ENCODE measurements at places on chromosomes 12 and 14.

DNA sequence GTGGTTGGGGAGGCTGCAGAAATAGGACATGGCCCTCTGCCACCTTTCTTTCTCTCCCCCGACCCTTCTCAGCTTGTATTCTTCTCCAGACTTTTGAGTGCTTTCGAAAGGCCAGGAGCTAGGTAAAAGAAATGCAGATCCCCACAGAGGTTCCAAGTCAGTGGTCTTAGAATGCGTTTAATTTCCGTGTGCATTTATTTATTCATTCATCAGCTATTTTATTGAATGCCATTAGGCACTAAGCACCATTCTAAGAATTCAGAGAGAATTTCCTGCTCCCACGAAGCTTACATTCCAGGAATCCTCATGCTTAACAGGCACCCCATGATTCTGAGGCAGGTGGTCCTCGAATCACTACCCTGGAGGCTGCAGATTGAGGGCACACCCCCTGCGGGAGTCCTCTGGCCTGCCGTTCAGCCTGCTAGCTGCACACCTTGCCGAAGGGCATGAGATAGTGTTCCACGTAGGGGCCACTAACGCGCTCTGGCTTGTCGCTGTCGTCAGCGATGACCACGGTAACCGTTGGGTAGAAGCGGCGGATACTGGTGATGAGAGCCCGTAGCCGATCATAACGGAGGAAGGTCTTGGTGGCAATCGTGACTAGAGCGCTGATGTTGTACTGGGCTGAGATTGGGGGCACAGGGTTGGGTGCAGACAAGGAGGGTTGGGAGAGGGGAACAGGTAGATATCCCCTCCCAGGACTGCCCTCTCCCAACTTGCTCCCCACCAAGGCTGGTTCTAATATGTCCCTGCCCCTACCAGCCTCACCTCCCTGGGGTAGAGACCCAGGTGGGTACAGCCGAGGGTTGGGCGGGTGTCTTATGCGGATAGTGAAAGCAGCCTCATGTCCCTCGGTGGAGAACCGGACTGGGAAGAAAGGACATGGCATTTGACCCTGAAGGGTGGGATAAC lies 4.5 kb downstream of the B4GALNT1 start:
- no peak for DNase-seq

- peak; percentile 2 for DNase-seq
These were observed 21.8 kb downstream of the MVK start for GRCh38 chr12:109595321-109595902.

GRCh38 chr14:39038542-39038941 lies 64.5 kb downstream of the SEC23A start:
- no peak for DNase-seq

DNA sequence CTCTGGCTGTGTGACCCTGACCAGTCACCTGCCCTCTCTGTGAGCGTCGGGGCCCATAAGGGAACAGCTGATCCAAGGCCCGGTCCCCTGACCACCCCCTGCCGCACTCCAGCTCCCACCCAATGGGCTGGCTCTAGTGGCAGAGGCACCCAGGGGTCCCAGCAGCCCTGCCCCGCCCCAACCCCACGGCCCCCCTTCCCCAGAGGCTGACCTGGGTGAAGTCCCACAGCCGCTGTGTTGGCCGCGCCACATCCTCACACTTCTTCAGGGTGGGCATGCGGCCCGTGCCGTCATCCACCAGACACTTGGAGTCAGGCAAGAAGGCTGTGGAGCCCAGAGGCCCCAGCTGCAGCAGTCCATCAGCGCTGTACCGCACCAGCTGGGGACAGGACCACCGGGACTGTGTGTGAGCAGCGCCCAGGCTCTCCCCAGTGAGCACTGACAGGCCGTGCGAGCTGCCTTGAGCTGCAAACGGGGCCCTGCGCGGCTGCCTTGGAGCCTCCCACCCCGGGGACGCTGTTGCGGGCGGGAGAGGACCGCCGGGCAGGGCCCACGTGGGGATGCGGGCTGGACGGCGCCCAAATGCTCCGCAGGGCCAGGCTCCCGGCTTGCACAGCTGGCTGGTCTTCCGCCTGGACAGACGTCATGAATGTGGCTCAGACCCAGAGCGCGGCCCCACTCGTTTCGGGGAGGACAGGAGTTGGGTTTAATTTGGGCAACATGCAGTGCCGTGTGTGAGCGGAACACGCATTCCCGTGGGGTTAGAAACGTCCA lies 53.5 kb downstream of the NOC4L start:
- no peak for DNase-seq

- peak; percentile 30 for DNase-seq
These were observed 652 bp downstream of the SUPT16H start for GRCh38 chr14:21382886-21383847.

DNA sequence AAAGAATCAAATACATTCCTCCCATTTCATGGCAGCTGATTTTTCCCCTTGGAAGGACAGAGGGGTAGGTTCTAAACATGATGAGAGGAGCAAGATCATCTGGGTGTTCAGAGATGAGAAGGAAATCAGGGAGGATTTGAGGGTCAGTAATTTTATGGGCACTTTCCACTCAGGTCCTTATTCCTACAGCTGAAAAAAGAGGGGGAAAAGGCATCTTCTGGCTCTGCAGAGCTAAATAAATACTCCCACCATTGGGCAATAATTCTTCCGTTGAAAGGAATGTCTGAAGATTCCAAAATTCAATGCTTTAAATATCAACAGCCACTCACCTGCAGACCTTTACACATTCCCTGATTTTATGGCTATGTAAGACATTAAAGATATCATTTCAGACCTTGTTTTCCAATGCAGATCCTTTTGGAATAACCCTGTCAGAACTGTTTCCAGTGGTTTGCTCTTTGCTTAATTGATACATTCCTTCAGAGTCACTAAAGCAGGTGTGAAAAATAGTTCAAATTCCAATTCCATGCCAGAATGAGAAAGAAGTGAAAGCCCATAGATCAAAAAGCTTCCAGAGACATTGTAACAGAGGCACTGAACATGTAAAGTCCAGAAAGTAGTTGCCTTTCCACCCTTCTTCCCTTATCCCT lies 233.3 kb upstream of the KRR1 start:
- no peak for DNase-seq

DNA sequence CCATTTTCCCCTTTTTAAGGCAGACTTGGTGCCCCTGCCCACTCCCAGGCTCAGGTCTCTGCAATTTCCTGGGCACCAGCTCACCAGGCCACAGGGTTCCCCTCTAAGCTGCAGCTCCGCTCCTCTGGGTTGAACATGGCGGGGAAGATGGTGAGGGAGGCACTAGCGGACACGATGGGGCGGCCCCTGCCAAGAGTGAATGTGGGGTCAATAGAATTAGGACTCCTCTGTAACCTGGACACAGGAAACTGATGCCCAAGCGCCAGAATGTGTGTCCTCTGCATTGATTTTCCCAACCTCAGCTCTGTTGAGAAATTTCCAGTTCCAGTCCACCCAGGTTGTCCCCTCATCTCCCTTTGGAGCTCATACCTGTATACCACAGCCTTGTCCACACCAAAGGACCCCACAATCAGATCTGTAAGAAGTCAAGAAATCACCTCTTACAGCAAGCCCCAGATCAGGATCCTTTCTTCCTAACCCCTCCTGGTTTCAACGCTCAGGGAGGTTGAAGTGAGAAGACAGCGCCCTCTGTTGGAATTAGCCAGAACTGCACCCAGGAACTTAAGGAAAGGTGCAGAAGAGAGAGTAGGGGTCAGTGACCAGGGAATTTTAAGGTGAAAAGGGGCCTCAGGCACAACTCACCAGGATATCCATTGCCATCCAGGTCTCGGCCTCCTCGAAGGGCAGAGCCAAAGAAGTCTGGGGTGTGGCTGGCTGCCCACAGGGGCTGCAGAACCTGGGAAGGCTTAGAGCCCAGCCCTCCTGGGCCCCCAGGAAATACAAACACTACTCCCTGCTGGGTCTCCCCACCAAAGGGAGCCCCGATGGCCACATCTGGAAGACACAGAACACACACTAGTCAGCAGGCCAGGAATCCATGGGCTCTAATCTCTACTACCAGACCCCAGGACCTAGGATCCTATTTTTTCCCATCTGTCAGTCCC lies 14.7 kb downstream of the ITGA5 start:
- peak; percentile 63 for DNase-seq

DNA sequence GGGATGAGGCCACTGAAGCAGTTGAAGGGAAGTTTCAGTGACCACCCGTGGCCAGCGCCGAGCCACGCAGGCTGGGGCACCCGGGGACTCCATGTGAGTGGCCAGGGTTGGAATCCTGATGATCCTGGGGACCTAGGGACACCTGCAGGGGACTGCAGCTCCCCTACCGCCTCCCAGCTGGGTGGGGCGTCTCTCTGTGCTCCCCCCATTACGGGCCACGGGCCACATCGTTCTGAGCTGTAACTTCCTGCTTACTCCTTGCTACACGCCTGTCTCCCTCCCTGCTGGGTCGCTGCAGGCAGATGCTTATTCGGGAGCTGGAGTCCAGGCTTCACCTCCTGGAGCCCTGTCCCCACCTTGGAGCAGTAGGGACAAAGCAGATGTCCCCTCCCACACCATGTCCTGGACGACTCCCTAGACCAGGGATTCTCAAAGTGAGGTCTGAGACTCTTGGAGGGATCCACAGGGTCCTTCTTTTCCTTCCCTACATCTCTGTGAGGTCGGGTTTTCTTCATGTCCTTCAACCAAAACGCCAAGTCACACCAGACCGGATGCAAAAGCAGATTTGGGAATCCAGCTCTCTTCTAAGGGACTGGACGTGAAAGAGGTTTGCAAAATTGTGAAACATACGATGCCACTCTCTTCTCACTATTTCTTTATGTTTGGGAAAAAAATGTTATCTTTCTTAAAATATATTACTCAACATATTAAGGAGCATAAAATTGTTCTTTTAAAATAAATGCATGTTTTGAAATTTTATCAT lies 85.9 kb upstream of the NCOR2 start:
- no peak for DNase-seq

DNA sequence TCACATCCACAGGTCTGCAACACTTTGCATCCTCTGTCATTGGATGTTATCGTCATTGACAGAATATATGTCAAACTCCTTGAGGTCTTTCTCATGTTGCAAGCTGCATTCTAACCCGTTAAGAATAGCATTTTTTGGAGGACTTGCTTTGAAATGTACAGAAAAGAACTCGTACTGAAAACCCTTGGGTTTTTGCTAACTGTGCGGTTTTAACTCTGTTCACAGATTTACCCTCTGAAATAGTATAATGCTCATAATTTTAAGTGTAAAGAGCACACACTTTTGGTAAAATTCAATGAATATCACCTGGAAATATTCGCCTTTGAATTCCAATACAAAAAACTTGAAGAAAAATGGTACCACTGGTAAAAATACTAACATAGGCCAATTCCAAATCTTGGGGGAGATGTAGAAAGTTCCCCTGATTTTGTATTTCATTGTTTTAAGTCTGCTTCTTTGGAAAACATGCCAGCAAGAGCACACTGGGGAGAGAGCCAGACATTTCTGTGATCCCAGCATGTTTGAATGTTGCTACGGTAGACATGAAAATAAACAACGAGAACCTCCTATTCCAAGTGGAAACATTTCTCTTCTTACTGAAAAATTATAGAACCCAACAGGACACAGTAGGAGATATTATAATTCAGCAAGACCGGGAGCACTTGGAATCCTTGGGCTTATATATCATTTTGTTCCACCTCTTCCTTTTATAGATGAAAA lies 446.0 kb downstream of the AEBP2 start:
- DNase-seq, result no peak

DNA sequence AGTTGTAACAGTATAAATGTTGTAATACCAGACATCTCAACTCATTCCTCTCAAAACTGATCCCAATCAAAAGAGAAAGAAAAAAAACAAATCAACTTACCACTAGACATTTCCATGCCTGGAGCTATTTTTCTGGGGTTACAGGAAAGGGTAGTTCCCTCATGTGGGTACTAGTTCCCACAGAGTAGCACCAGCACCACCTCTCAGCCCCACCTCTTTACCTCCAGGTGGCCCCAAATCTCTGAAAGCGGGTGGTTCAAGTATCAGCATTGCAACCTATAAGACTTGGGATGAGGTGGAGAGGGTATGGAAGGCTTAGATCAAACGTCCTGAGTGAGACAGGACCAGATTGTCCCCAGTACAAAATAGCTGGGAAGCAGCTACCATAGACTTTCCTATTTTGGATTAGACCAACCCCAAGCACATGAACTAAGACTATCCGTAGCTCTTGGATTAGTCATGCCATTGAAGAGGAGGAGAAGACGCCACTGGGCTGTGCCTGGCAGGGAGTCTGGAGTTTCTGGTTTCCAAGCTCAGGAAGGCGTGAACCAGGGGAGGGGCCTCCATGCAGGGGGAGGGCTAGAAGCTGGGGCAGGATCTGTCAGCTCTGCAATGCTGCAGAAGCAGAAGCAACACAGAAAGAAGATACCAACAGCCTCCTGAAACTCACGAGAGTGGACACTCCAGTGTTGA lies at the start of gene SLC39A2:
Gene SLC39A2 (plus strand): TSS at position 620 of the 693 bp plus-strand sequence. CDS start 154 bp downstream, outside the sequence.
- no peak for DNase-seq

DNA sequence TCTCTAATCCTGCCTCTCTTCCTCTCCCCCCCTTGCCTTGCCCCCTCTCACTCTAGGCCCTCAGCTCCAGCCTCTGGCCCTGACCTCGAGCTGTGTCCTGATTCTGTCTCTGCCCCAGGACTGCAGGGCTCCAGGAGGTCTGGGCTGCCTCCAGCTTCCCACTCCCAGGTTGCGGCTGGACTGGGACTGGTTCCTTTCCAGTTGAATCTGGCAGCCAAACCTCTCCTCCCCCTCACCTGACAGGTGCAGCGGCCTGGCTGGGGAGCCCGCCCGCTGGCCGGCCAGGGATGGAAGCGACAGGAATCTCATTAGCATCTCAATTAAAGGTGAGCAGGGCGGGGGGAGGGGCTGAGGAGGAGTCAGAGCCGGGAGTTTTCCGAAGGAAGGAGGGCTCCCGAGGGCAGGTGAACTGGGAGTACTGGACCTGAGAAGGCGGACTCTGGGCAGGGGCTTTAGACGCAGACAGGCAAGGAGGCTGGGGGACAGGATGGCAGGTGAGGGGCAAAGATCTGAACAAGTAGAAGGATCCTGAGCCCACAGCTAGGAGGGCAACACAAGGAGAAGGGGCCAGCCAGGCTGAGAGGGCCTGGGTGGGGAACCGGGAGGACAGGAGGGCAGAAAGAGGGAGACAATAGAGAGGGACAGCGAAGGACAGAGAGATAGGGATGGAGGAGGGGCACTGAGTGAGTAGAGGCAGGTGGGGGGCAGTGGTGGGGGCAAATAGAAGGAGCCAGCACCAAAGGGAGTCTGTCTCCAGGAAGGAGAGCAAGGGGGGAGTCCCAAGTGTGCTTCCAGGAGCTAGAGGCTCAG lies at the start of gene SCNN1A:
Gene SCNN1A (minus strand): TSS at position 295 of the 810 bp plus-strand sequence. CDS start 780 bp downstream, outside the sequence.
- no peak for DNase-seq

- DNase-seq, result no peak
These were observed 28.3 kb downstream of the DYNC1H1 start for GRCh38 chr14:101992708-101993107.

GRCh38 chr12:107992870-107993451 lies 136.1 kb upstream of the WSCD2 start:
- DNase-seq, result no peak

GRCh38 chr14:91780452-91780851 lies 48.6 kb upstream of the CATSPERB start:
- DNase-seq, result no peak

Measured in CD4-positive, alpha-beta T cell treated with Interleukin-15 for 4 hours (primary cell).